Activated T-cell treated with anti-CD3 and anti-CD28 coated beads for 1 hour (primary cell): ENCODE measurements at places on chromosomes 6 and 20.

- no peak for DNase-seq
Observed at GRCh38 chr20:53937929-53938367, 132.4 kb downstream of the BCAS1 start.

DNA sequence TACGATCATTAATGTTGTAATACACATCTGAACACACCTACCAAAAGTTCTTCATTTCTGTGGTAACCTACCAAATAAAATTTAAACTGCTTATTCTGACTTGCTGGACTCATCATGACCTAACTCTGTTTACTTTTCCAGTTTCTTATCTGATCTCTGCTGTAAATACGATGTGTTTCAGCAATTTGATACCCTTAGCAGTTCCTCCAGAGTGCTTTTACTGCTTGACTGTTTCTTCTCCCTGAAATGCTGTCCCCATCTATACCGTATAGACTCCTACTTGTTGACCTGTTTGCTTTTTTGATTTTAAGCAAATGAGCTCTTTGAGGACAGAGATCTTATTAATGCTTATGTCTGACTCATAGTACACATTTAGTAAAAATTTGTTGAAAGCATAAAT is 119.5 kb downstream of the SCAF8 start:
- no peak for DNase-seq

DNA sequence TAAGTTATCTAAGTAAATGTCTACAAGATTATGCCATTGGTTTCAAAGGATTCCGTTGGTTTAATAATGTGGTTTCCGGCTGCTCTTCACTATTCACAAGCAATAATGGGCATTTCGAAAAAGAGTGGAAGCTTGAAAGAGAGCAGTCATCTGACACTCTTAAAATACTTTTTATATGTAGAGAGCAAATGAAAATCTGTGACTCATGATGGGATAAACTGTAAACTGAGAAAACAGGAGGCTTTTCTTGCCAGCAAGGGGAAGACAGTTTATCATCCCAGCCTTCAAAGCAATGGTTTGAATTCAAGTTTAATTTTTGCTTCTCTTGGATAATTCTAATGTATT is 145.7 kb downstream of the KHDC1L start:
- DNase-seq = no peak

DNA sequence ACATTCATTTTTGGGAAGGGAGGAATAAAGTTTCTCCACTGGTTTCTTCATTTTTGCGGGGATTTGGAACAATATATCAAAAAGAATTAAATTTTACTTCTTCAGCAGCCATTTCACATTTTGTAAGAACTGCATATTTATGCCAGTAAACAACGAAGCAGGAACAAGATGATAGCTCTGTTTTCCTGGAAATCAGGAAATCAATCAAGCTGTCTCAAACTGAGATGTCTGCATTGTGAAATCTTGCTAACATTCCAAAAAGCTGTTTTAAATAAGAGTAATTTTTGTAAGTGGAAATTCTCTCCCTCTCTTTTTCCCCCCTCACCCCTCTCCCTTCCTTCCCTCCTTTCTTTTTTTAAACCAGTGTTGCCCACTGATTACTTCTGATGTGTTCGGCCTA is 20.0 kb downstream of the MAPK13 start:
- no peak for DNase-seq

GRCh38 chr6:45728674-45729073 is 287.0 kb downstream of the CLIC5 start:
- DNase-seq = no peak

DNA sequence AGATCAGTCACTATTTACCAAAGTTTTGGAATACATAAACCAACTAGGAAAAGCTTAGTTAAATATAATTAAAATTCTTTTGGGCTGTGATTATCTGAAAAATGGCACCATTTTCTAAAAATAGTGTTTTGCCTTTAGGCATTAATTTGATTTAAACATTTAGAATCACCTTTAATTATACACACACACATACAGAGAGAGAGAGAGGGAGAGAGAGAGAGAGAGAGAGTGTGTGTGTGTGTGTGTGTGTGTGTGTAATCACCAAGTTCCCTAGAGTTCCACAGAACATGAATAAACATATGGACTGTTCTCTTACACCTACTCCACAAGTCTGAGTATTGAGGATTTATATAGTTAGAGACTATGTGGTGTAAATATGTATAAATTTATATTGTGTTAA is 141.2 kb upstream of the ATXN1 start:
- no peak for DNase-seq

DNA sequence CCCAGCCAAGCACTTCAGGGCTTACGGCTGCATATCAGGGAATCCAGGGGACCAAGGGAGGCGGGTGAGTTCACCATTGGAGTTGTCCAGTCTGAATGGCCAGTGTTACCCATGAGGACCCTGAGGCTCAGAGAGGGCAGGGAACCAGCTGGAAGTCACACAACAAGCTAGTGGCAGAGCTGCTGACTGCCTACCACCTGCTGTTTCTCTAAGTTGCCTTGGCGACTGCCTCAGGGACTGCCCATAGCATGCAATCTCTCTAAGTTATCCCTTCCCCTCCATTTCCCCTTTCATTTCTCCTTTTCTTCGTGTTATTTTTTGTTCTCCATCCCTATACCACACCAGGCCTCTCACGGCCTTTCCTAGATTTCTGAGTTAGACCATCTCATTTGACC is 71.8 kb upstream of the SIRPA start:
- no peak for DNase-seq

GRCh38 chr6:56582236-56582635 is 60.5 kb downstream of the DST start:
- no peak for DNase-seq

- no peak for DNase-seq
Observed at GRCh38 chr6:134623401-134623800, 305.5 kb upstream of the SGK1 start.
